ENCODE measurements at places on chromosomes 2 and 18.
A peak's percentile ranks its signal among the peaks of the same experiment; 100 is the strongest.

DNA sequence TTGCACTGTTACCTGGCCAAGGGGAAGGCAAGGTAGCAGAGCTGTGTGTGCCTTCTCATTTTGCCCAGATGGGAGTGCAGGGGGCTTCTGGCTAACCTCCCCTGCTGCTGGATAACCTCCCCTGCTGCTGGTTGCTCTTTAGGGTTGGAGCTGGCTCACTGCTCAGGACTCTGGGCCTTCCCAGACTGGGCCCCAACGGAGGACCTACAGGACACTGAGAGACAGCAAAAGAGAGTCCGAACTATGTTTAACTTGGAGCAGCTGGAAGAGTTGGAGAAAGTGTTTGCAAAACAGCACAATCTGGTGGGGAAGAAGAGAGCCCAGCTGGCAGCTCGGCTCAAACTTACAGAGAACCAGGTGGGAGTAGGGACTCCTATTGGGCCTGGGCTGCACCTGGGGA is 5.8 kb upstream of the SMYD5 start:
- DNase-seq = no peak

GRCh38 chr2:237310515-237311114 is 103.3 kb downstream of the COL6A3 start:
- no peak for DNase-seq

GRCh38 chr18:24000613-24001490 is 13.7 kb upstream of the TTC39C start:
- no peak for DNase-seq

- DNase-seq = no peak
Measured at GRCh38 chr2:96103187-96103601, 13.2 kb downstream of the ADRA2B start.

- peak; percentile 66 for DNase-seq
Measured at GRCh38 chr2:85797921-85798320, 44.1 kb downstream of the ATOH8 start.

DNA sequence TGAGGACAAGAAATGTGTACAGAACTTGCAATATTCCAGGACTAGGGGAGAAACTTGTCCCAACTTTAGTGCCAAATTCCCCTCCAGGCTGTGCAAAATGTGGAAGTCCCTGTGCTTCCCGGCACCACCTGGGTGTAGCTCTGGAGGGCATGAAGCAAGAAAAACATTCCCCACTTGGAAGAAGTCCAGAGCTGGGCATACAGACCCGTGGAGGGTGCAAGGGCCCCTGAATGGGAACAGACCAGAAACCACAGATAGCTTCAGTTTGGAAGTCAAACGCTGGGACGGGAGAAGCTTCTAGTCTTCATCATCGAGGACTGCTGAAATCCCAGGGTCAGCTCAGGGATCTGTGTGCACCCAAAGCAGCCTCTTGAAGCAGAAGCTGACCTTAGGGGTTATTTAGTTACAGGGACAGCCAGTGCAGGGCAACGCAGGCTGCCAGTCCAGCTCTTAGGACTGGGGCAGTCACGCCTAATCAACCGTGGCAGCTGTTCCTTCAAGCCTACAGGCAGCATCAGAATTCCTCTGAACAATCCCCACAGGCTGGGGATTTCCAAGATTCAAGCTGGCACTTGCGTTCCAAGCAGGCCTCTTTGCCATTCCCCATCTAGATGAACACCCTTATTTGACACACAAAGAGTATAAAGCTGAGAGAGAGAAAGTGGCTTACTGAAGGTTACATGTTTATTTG is 269.4 kb downstream of the LOXHD1 start:
- DNase-seq = peak; percentile 69

- DNase-seq = no peak
Measured at GRCh38 chr18:46868169-46868921, 49.0 kb downstream of the PIAS2 start.

DNA sequence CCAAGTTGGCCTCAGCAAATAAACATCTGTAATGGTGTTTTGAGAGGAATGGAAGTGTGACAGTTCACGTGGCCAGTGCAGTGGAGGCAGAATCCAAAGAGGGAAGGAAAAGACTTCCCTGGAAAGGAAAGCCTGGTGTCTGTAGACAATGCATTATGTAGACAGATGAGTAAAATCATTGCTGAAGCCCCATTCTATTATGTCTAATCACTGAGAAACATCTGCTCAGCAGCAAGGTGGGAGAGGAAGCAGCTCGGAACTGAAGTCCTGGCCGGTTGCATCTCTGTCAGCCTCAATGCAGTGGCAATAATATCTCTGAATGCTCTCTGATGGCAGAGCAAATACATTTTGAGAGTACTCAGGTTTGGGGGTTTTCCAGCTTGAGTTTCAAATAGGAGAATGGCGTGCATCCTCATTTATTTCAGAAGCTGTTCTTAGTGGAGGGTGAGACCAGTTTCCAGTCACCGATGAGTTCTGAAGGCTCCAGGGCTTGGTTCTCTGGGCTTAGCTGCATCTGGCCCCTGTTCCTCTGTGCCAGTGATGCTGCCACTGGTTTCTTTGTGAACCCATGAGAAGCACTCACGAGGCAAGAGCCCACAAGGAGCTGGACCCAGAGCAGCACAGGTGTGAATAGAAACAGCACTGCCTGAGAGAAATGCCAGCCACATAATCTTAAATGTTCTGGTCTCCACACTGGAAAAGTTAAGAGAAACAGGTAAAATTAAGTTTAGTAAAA is 63.3 kb downstream of the RPIA start:
- DNase-seq = no peak

DNA sequence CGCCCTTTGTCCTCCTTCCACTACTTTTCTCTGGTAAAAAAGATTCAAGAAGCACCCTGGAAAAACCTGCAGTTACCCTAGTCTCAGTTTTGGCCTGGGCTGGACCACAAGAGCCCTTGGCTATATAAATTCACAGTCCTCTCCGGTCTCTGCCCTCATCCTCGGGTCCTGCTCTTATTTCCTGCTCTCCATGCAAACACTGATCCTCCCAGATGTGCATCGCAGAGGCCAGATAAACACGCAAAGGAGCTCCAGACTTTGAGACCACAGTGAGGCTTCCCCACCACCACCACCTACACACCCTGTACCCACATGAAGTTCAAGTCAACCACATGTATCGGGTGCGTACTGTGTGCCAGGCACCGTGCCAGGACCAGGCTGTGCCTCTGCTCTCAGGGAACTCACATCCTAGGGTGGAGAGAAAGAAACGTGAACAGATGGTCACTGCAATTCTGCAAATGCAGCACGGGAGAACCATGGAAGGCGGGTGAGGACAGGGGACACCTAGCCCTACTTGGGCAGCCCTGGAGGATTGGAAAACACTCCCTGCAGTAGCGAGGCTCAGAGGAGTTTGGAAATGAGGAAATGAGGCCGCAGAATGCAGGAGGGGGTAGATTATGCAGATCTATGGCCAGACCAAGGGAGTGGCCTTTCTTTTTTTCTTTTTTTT is 7.4 kb downstream of the CTDSP1 start:
- DNase-seq = peak; percentile 67

GRCh38 chr2:10659898-10660568 is 29.7 kb downstream of the NOL10 start:
- peak; percentile 75 for DNase-seq

DNA sequence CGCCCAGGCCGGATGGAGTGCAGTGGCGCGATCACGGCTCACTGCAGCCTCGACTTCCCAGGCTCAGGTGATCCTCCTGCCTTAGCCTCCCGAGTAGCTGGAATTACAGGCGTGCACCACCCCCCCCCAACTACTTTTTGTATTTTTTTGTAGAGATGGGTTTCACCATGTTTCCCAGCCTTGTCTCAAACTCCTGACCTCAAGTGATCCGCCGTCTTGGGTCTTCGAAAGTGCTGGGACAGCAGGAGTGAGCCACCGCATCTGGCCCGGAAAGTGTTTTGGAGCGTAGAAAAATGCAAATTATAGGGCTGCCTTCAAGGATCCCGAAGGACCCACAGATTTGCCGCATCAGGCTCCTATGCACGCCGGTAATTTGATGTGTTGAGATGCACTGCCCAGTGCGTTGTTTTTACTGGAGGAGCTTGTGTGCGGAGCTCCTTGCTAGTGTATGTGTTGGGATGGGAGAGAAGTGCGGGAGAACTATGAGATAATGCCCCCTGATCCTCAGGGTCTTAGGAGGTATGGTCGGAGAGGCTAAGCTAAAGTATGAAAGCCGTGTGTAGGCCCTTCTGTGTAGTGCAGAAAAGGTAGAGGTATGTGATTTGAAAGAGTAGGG is 1.2 kb upstream of the CLASP1 start:
- peak; percentile 51 for DNase-seq

GRCh38 chr2:219611866-219612576 is 14.4 kb downstream of the STK11IP start:
- DNase-seq = no peak

Measured in adipocyte (in vitro differentiated cells).